NCI-H1092 treated with DMSO at 0.1 percent for 48 hours (cell line): ENCODE measurements at places on chromosomes 3 and 15.

- DNase-seq = no peak
These were observed 509.1 kb downstream of the SHQ1 start for GRCh38 chr3:72338942-72339669.

GRCh38 chr15:69976366-69976994, 121.2 kb downstream of the TLE3 start:
- DNase-seq = no peak

DNA sequence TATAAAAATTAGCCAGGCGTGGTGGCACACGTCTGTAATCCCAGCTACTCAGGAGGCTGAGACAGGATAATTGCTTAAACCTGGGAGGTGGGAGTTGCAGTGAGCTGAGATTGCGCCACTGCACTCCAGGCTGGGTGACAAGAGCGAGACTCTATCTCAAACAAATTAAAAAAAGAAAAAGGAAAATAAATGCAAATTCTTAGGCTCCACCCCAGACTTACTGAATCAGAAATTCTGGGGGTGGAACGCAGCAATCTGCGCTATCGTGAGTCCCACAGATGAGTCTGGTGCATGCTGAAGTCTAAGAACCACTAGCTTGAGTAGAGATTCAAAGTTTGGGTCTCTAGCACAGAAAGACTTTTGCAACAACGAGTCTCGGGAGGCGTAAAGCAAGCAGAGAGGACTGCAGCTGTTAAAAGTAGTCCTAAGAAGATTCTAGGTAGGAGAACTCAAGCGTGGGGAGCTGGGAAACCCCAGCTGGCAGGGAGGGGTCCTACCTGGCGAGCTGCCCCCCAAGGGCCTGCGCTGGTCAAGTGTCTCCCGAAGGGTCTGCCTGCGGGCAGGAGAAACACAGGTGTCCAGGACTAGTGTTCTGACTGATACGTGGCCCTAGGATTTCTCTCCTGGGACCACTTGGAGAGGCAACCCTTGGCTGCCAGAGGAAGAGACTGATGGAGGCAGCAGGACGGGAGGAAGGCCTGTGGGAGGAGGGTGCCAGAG, 21.9 kb downstream of the CEP19 start:
- no peak for DNase-seq

GRCh38 chr15:99682455-99682854, 50.8 kb downstream of the LYSMD4 start:
- DNase-seq = no peak

- no peak for DNase-seq
These were observed 27.9 kb upstream of the SLC30A4 start for GRCh38 chr15:45550436-45550835.

DNA sequence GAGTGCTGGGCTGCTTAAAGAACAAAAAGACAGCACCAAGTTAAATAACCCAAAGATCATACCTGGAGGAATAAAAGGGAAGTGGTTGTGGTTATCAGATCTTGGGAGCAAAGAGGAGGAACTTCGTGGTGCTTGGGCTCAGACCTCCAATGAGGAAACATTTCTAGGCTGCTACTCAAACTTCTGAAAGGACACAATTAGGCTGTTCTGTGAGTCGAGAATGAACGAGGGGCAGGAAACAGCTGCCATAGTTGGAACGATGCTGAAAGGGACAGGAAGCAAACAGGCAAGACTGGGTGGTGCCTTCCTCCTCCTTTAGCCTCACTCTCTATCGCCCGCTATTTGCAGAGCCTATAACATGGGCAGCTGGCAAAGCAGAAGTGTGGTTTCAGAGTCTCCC, 276.3 kb upstream of the ARRDC4 start:
- DNase-seq = no peak

DNA sequence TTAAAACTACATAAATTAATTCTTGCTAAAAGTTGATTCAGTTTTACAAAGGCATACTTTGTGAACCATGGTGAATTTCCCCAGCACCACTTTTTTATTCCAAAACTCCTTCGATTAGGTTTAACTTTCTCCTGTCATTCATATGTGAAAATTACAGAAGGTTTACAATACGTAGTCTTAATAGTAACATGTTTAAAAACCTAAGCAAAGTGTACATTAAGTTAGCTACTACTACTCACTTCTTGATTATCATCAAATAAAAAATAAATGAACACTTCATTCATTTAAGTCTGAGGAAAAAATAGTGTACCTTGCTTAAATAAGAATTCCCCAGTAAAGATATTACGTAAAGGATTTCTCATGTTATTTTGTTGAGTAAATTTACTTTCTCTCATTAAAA, 38.6 kb downstream of the DCUN1D1 start:
- DNase-seq = no peak

DNA sequence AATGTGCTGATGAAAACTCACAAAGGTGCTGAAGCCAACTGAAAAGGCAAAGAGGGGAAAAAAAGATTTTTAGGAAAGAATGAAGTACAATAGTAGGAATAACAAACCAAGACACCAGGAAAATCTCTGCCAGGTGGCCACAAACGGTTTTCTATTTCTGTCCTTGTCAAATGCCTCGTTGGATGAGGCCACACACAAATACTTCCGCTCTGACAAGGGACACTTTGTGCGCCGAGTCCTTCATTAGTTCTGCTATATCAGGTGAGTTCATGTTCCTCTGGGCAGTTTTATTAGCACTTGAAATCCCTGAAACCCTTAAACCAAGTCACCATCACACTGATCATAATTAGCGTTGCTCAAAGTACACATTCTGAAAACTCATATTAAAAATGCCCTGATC, 373.1 kb downstream of the VPS13C start:
- no peak for DNase-seq

DNA sequence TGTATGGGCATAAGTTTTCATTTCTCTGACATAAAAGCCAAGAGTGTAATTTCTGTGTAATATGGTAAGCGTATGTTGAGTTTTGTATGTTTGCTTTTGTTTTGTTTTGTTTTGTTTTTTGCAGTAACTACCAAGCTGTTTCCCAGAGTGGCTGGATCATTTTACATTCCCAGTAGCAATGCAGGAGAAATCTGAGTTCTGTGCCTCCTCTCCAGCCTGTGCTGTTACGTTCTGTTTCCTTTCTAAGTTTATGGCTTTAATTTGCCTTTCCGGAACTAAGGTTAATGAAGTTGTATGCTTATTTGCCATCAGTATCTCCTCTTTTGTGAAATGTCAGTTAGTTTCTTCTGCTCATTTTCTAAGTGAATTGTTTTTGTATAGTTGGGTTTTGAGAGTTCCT, 307.8 kb downstream of the GABRG3 start:
- DNase-seq = no peak

DNA sequence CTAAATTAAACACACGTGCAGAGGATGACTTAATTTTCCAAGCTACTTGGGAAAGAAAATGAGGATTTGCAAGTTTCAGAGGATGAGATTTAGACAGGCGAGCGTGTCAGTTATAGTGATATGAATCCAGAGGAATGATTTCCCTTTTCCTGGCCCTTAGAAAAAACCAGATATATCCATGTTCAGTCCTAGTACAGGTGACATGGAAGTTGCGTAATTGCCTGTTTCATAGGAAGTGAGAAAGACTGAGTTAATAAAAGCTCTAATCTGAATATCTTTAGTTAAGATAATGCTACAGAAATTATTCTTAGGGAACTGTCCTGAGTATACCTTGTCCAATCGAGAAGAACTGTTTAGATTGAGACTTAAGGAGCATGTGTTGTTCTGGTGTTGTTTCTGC, 490.5 kb downstream of the ZNF385D start:
- DNase-seq = no peak

DNA sequence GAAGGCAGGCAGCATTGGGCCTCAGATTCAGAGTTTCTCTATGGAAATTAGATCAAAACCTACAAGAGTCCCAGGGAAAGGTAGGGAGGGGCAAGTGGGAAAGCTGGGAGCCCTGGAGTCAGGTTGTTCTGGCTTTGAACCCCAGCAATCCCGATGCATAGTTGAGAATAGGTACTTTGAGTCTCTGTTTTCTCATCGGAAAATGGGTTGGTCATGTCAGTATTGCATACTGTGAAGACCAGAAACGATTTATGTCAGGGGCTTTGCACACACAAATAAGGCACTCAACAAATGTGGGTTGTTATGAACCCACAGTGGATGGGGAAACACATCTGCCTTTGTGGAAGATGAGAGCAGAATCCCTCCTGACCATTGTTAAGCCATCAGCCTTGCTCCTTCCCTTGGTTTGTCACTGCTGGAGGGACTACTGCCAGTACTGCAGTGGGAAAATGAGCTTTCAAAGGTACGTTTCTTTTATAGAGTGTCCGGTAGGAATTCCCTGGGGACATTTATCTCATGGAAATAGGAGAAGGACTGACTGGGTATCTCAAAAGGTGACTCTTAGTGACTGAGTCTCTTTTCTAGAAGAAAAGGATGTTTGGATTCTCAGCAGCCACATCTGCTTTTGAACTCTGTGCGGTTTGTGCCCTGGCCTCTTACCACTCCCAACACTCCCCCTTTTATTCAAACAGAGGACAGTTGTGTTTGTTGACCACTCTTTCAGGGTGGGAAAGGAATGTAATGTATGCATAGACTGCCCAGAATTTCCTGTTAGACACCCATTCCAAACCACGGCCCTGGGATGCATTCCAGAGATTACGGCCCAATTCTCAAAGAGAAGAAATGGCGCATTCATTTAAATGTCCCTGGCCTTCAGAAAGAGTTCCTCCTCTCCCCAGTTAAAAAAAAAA, 54.6 kb upstream of the VILL start:
- DNase-seq = no peak

DNA sequence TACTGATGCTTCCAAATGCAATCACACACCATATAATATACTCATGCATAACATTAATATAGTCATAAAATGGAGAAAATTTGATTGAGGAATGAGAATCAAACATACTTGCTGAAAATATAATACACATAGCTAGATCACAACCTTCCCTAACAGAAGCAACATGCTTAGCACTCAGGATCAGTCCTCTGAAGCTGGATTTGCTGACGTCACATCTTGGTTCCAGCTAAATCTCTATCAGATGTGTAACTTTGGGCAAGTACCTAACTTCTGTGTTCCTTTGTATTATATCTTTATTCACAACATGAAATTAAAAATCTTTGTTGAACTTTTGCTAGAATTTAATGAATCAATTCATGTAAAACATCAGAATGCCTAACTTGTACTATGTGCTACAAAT, 263.5 kb downstream of the ZNF385D start:
- no peak for DNase-seq

GRCh38 chr3:111159391-111159790, 87.8 kb downstream of the NECTIN3 start:
- DNase-seq = no peak

DNA sequence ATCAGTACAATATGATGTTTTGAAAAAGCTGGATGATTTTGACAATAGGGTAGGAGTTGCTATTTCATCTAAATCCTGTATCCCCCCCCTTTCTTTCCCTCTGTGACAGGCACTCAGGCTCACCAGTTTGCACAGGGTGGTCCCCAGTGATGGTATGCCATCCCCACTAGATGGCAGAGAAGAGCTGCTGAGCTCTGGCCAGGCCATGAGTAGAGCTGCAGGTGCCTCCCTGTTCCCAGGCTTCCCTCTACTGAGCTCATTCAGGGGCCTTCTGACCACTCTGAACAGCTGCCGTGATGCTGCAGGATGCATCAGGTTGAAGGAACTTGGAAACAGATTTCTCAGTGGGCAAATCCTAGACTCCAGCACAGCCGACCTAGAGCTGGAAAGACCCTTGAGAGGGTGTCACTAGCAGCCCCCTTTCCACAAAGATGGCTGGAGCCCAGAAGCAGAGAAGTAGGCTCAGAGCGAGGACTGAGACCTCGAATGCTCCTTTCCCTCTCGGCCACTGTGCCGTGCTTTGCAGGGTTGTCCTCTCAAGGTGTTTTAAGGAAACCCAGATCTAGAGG, 45.1 kb downstream of the EFCAB12 start:
- peak; percentile 69 for DNase-seq

DNA sequence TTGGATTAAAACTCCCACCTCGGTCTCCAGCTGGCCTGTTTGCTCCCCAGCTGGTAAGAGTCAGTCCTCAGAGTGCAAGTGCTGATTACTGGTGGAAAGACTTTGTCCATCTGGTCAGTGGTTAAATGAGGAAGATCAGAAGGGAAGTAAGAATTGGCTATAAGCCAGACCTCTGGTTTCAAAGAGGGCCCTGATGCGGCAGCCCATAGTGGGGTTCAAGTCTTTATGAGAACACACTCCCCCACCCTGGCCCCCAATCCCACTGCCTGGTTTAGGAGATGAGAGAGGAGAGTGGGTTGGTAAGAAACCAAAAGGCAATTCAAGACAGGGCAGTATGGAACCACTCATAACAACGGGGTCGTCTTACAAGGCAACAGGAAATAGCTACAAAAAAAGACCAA, 65.0 kb downstream of the FRMD4B start:
- DNase-seq = no peak

DNA sequence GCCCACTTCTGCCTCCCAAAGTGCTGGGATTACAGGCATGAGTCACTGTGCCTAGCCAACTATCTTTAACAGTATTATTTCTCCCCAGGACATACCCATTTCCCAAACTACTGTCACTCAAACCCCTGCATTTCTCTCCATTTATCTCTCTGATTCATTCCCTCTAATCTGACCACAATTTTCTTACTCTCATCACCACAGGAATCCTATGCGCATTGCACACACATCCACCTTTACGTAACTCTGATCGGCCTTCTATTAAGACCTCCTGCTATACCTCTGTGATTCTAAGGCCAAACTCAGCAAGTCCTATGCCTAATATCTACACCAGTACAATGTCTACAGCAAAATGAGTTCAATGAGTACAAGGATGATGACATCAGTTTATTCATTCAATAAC, 235.0 kb downstream of the ULK4 start:
- no peak for DNase-seq

- no peak for DNase-seq
These were observed 173.2 kb downstream of the ALCAM start for GRCh38 chr3:105539897-105540296.

DNA sequence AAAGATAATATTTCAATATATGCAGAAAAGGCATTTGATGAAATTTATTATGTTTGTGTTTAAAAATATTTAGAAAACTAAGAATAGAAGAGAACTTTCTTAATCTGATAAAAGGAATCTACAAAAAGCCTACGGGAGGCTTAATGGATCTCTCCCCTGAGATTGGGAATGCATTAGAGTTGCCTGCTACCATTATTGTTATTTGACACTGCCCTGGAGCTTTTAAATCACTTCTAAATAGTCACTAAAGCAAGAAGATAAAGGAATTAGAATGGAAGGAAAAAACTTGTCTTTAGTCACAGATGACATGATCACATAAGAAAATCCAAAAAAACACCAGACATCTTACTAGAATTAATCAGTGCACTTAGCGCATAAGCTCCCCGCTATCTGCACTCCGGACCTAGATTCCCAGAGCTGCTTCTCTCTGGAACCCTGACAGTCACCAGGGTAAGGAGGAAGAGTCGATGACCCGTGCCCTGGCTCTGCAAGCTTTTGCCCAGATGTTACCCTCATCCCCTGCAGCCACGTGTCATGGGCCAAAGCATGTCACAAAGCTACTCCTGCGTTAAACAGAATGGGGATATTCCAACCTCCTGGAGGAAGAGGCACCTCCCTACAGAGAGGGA, 97.1 kb downstream of the MINAR1 start:
- DNase-seq = no peak

DNA sequence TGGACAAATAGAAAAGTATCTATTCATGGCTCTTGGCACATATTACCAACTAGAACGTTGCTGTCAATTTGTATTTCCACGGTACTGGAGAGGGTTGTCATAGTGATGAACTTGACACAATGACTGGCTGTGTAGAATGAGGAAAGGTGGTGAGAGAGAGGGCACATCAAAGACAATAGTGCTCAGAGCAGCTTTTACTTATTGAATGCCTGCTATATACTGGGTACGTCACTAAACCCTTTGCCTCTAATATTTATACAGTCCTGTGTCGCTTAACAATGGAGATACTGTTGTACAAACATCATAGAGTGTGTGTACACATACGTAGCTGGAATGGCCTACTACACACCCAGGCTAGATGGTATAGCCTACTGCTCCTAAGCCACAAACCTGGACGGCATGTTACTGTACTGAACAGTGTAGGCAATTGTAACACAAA, 8.3 kb downstream of the TMPRSS7 start:
- peak; percentile 100 for DNase-seq
